ENCODE measurements at places on chromosomes 12 and 14.

- DNase-seq: no peak
Measured at GRCh38 chr14:63287666-63288483, 30.9 kb downstream of the GPHB5 start.

GRCh38 chr14:31692376-31692781 is 131.2 kb downstream of the NUBPL start:
- peak; percentile 4 for DNase-seq

- DNase-seq: no peak
Measured at GRCh38 chr12:52434081-52434733, at the start of gene KRT75. Gene KRT75, minus strand, starts transcription at chr12:52434371. Its CDS starts 67 bp downstream, at chr12:52434304.

GRCh38 chr12:70049596-70050360 is 193.5 kb upstream of the CNOT2 start:
- DNase-seq: peak; percentile 47

DNA sequence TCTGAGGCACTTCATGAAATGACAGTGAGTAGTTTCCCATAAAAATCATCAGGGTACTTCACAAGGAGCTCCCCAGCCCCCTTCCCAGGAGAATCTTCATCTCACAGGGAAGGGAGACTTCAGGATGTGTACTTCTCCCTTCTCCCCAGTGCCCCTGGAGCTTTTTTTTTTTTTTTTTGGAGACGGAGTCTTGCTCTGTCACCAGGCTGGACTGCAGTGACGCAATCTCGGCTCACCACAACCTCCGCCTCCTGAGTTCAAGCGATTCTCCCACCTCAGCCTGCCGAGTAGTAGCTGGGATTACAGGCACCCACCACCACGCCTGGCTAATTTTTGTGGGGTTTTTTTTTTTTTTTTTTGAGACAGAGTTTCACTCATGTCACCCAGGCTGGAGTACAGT is 10.4 kb downstream of the ITPK1 start:
- peak; percentile 46 for DNase-seq

GRCh38 chr14:100393362-100393761 is 70.2 kb downstream of the SLC25A47 start:
- no peak for DNase-seq

GRCh38 chr12:1510056-1510812 is 84.1 kb downstream of the FBXL14 start:
- no peak for DNase-seq

Data from hematopoietic multipotent progenitor cell treated with erythropoietin and hydrocortisone succinate and interleukin-3 and kit ligand, for 6 days (in vitro differentiated cells).